ENCODE measurements at places on chromosomes 2 and 18.

- no peak for DNase-seq
These were observed 89.2 kb downstream of the NFATC1 start for GRCh38 chr18:79484661-79485621.

DNA sequence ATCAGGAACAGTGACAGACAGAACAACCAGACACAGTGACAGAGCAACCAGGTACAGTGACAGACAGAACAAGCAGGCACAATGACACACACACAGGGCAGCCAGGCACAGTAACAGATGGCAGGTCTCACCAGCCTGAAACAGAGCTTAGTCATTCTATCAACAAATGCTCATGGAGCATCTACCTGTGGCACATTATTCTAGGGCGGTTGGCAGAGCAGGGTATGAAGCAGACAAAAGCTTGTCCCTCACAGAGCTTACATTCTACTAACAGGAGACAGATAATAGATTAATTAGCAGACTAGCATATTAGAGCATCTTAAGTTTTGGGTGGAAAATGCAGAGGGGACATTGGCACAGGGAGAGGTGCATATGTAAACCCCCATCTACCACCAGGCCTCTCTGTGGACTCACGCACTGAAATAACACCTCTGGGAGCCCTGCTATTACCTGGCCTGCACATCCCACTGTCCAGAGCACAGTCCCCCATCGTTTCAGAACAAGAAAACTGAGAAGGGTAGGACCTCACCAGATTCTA is 64.1 kb upstream of the RAB6C start:
- DNase-seq: no peak

DNA sequence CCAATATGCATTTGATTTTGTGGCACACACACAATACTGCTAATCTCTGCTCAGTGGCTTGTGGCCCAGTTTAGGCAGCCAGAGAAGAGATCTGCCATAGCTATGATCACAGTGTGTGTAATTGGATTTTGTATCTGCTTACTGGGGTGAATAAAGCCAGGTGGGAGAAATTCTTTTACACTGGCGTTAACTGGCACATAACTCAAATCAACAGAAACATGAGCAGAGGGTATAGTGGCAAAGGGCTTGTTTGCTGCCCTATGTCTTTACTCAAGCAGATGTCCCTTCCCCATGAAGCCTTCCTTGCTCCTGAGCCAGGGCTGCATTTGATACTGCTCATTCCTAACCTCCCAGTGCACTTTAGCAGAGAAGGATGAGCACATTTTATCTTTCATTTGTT is 28.5 kb downstream of the STON1 start:
- DNase-seq: no peak

DNA sequence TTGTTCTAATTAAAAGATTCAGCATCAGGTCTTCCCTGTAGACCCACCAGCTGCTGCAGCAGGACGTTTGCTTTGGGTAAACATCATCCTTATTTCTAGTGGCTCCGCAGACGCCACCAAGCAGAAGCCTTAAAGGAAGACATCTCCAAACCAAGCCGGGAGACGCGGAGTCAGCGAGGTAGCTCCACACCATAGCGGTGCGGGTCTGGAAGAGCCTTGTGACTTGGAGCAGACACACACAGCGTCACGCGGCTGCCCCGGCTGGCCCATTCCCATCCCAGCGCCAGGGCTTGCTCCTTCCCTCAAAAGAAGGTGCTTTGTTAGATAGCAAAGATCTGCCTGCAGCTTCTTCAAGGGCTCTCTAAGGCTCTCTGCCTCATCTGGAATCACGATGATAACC is 236.5 kb downstream of the GBX2 start:
- DNase-seq: no peak

DNA sequence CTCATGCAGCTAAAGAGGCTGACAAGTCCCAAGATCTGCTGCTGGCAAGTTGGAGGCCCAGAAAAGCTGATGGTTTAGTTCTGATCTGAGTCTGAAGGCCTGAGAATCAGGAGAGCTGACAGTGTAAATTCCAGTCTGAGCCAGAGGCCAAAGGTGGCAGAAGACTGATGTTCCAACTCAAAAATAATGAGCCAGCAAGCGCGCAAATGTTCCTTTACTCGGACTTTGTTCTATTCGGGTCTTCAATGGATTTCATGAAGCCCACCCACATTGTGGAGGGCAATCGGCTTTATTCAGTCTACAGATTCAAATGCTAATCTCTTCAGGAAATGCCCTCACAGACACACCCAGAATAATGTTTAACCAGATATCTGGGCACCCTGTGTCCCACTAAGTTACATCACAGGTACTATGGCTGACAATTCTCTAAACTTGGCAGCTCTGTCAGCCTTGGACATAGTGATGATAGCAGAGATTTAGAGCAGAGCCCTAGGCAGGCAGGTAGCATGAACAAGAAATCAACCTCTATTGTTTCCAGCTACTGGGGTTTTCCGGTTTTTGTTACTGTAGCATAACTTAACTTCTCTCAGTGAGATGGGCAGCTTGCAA is 318.5 kb downstream of the HRH4 start:
- no peak for DNase-seq

DNA sequence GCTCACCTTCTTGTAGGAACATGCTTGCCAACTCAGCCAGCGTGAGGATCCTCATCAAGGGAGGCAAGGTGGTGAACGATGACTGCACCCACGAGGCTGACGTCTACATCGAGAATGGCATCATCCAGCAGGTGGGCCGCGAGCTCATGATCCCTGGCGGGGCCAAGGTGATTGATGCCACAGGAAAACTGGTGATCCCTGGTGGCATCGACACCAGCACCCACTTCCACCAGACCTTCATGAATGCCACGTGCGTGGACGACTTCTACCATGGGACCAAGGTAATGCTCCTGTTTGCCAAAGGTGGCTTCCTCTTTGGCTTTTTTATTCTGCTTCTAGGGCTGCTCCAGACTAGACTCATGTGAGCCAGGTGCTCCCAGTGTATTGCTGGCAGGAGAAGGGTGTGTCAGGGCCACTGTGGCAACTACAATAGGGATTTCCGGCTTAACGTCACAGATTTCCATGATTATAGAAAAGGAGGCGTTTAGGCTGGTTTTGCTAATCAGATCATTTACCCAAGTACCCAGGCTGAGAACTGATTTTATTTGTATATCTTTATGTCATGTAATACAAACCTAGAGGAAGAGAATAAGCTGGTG is 50.6 kb downstream of the DPYSL5 start:
- DNase-seq: no peak

DNA sequence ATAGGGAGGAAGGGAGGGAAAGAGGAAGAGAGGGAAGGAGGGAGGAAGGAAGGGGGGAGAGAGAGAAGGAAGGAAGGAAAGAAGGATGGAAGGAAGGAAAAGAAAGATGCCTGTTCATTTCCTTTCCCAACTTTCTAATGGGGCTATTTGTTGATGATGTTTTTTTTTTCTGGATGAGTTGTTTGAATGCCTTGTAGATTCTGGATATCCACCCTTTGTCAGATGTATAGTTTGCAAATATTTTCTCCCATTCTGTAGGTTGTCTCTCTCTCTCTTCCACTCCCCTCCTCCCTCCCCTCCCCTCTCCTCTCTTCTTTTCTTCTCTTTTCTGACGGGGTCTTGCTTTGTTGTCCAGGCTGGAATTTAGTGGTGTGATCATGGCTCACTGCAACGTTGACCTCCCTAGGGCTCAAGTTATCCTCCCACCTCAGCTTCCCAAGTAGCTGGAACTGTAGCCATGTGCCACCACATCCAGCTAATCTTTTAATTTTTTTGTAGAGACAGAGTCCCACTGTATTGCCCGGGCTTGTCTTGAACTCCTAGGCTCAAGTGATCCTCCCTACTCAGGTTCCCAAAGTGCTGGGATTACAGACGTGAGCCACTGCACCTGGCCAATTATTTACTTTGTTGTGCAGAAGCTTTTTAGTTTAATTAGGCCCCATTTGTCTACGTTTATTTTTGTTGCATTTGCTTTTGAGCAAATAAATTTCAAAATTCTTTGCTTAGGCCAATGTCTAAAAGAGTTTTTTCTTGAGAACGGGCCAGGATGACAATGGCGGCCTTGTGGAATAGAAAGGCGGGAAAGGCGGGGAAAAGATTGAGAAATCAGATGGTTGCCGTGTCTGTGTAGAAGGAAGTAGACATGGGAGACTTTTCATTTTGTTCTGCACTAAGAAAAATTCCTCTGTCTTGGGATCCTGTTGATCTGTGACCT is 57.3 kb upstream of the FAM117B start:
- DNase-seq: no peak

GRCh38 chr2:58756336-58756735 is 515.2 kb upstream of the FANCL start:
- no peak for DNase-seq

DNA sequence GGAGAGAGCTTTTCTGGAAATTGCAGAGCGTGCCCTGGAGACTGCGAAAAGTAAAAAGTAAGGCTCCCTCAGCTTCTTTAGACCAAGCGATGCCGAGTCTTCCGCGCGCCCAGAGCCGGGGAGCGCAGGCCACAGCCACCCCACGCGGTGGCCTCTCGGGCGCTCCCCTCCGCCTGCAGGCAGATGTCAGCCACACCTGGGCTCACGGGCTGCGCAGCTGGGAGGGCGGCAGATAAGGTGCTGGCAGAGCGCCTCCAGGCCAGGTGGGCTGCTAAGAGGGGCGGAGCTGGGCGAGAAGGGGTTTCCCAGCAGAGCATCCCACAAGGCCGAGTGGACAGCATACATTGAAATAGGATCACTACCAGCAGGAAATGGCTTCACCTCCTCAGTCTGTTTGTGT is 81.7 kb downstream of the ARHGEF4 start:
- no peak for DNase-seq

- peak; percentile 14 for DNase-seq
These were observed 179.0 kb downstream of the BARD1 start for GRCh38 chr2:214630402-214631045.

GRCh38 chr2:101473911-101474701 is 806 bp downstream of the RFX8 start:
- no peak for DNase-seq

- no peak for DNase-seq
These were observed 112.9 kb upstream of the ZEB2 start for GRCh38 chr2:144632809-144633208.

DNA sequence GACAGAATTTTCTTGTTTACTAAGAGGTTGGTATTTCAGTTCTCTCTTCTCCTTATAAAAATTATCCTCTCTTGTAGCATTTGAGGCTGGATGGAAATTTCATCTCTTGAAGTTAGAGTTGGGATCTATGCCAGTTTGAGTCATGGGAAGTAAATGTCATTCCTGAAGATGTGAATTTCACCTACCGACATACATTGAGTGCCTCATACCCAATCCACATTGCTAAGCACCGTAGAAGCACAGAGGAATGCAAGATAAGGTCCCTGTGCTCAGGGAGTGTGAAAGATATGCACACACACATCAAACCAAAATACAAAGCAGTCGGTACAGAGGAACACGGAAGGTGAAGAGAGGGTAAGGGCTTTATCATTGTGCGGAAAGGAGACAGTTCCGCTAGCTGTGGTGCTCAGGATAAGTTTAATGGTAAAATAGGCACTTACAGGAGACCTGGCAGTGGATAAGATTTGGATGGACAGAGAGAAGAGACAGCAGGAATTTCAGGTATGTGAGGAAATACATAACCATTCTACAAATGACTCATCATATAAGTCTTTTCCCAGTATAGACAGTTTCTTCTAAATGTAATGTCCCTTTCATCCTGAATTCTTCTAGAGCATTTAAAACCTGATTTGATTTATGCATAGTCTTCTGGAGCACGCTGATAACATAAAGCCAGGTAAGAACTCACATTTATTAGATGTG is 205.3 kb upstream of the ST6GAL2 start:
- no peak for DNase-seq

DNA sequence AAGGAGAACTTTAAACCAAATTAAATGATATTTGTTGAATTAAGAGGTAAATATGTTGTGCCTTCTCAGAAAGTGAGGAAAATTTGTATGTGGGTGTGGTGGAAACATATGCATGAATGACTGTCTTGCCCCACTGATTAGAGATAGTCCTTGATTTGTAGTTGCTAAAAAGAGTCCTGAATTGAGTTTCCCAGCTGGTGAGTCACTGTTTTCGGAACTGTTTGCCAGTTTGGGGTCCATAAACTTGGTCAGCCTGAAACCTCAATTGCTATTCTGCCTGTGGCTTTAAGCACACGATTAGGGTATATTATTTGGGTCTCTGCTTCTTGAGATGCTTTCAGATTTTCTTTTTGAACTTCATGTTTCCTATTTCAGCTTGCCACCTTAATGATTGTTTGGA is 53.3 kb downstream of the PIKFYVE start:
- no peak for DNase-seq

GRCh38 chr2:128710242-128710641 is 391.6 kb upstream of the HS6ST1 start:
- no peak for DNase-seq

DNA sequence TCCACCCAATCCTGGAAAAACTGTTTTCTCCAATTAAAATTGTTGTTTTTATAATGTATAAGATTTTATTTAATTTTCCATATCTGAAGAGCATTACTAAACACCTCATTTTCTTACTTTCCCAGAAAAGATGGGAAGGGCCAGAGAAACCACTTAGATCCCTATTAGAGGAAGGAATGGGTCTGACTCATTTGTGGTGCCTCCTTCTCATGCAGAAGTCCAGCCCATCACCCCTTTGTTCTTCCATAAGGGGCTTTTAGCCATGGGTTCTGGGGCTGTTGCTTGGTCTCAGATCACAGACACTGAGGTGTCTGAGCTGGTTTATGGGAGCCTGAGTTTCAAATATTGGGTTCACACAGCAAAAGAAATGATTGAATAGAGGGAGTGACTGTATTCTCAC is 152.2 kb downstream of the ESCO1 start:
- DNase-seq: no peak

DNA sequence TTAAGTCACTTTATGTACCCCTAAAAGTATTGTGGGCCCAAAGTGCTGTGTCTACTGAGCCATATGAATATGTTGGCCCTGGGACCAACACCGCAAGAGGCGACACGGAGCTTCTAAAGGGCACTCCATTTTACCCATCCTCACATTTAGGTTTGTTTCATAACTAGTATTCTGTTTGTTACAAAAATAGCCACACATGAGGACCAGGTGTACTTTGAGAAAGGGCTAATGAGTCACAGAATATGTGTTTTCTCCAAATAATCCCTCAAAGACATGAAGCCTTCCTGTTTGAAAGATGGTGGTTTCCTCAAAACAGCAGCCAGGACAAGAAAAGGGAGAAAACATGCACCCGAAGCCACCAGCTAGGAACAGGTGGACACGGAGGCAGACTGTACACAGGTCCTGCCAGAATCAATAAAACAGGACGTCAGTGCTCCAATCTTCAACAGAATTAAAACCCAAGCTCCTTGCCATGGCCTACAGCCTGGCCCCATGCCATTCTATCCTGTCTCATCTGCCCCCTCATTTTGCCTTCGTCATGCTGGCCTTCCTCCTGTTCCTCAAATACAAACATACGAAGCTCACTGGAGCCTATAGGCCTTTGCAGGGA is 21.8 kb upstream of the GRB14 start:
- no peak for DNase-seq

DNA sequence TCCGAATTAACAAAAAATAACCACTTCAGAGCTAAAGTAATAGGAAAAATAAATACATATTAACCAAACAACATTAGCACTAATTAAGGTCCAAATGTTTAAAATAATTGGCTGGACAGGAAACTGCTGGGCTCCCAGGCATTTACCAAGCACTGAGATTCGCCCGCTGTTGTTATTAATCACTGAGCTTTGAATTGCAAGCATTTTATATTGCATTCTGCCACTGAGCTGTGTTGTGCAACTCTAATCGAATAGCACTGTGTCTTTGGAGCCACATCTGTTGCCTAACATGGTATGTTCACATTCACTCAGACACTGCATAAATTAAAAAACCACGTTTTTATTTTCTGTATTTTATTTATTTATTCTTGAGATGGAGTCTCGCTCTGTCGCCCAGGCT is 88.9 kb downstream of the SOWAHC start:
- no peak for DNase-seq

Data from RKO (cell line).